Activated CD4-positive, alpha-beta T cell treated with anti-CD3 and anti-CD28 coated beads, Interleukin-2, amount 10 ng/mL, durations not matched to agents 7 days and 5 days (primary cell): ENCODE measurements at places on chromosomes 16 and 17. TPM values are rescaled to one million over a fixed set of nuclear protein-coding genes. Genes with fewer than 3 reads are reported as not detected.

LRRC37A gene
- total RNA-seq, result 1.5 TPM

CASKIN2 gene
- 0.47 TPM for total RNA-seq

DNA sequence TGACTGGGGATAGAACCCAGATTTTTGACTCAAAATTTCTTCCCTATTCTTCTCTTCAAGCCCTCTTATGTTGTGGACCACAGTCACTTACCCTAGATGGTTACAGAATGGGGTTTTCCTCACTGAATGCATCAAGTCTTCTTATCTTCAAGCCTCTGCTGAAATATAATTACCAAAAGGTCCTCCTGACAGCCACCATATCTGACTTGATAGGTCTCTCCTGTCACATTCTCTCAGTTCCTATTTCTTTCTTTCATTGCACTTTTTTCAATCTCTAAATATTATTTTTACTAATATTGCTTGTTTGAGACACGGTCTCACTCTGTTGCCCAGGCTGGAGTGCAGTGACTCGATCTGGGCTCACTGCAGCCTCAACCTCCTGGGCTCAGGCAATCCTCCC is 1.1 kb upstream of the COPZ2 start:
- peaks cover 27% of the 10 kb centered on the region for H3K27me3 ChIP-seq
- no peaks in the 10 kb centered on the region for H3K36me3 ChIP-seq
- DNase-seq, result no peak
- no peak overlapping the region for H3K4me3 ChIP-seq
- no peak overlapping the region for H3K27ac ChIP-seq

DNA sequence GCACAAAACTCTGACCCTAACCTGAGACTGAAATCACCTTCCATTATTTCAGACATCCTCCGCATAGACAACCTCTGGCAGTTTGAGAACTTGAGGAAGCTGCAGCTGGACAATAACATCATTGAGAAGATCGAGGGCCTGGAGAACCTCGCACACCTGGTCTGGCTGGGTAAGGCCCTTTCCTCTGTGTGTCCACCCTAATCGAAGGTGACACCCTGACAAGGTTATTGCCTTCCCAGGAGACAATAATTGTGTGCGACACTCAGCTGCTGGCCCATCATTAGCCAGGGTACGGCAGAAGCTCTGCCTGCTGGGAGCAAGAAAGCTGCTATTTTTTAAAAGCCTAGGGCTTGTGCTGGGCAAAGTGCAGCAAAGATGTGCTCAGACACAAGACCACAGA is 11.1 kb downstream of the DRC3 start:
- DNase-seq, result no peak
- no peaks in the 10 kb centered on the region for H3K4me1 ChIP-seq
- no peaks in the 10 kb centered on the region for H3K36me3 ChIP-seq
- H3K27ac ChIP-seq, result no peak overlapping the region
- no peak overlapping the region for H3K4me3 ChIP-seq
- H3K27me3 ChIP-seq, result no peaks in the 10 kb centered on the region

- no peak overlapping the region for H3K4me3 ChIP-seq
- peaks cover 10% of the 10 kb centered on the region for H3K4me1 ChIP-seq
- no peaks in the 10 kb centered on the region for H3K27me3 ChIP-seq
- peaks cover 2% of the 10 kb centered on the region for H3K36me3 ChIP-seq
- no peak overlapping the region for H3K27ac ChIP-seq
- DNase-seq, result no peak
Observed at GRCh38 chr17:61129267-61130254, 270.1 kb upstream of the TBX2 start.
